SHP77 treated with DMSO at 0.1 percent for 48 hours (cell line): ENCODE measurements at places on chromosomes 1 and 21.
A peak's percentile ranks its signal among the peaks of the same experiment; 100 is the strongest.

DNA sequence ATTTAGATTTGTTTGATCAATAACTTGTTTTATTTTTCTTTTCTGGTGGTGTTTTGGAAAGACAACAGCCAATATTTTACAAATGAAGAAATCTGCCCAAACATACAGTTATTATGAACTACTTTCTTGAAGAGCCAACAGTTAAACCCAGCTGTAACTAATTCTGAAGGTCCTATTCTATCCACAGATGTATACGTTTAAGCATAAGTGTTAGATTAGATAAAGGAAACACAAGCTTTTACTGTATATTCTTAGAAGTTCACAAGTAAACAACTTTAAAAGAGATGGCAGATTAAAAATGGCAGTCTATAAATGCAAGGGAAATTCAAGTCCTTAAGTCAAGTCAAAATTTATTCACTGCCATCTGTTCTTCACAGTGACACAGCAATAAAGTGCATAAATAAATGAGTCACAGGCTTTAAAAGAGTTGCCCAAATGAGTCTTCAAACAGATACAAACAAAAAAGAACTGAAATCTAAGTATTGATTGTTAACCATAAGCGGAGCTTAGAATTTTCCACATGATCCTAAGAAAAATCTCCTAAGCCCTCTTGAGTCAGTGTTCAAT lies 49.9 kb upstream of the KCNH1 start:
- no peak for DNase-seq

DNA sequence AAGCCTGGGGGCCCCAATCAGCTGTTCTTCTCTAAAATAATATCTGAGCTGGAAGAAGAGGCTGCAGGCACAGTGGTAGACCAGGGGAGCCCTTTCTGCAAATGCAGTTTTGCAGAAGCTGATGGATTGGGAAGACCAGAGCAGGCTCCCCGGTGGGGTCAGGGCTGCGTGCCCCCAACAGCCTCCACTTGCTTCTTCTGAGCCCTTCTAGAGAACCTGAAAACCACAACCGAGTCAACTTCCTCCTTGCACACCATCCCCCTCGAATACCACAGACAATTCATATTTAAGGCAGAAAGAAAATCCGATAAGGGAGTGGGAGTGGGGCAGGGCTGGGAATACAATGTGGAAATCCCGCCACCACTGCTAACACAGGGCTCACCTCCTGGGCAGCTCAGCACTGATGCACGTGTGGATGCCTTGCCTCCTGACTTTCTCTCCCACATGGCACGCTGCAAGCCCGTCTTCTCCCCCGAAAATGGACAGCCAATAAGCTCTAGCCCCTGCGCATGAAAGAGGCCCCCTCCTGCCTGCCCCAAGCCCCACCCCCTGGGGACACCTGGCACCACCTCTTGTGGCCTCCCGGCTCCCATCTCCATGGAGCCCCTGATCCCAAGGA lies 25.4 kb upstream of the ALDH4A1 start:
- no peak for DNase-seq

- DNase-seq = no peak
Measured at GRCh38 chr1:21293537-21294265, 3.4 kb upstream of the ECE1 start.

GRCh38 chr1:234398849-234399381 lies 25.7 kb downstream of the COA6 start:
- no peak for DNase-seq

- no peak for DNase-seq
Measured at GRCh38 chr1:62341615-62342014, 22.4 kb upstream of the KANK4 start.

DNA sequence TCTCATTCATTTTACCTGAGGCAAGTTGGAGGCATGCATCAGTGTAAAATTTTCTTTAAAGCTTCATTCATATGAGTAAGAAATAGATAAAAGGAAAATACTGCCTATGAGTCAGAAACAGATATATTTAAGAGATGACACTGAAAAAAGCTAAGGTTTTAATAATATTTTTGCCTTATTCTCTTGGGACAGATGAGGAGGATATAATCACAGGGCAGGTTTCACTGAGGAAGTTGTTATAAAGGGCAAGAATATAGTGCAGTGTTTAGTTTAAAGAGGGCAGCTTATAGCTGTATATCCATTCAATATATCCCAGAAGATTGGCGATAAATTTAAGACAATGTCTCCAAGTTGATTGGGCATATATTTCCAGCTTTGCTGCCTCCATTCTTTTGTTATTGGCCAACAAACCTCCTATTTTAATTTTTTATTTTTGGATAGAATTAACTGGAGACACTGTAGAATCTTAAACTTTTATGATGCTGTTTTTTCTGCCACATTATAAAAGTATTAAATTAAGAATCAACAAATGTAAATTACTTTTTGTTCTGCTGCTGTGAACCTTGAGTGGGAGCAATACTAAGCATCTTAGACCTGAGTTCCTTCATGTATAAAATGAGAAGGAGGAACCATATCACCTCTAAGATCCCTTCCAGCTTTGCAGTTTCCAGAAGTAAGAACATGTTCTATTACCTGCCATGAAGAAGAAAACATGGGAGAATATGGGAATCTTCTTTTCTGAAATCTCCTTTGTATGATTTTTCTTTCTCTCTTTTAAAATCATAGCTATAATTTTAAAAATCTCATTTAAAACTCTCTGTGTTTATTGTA lies 171.6 kb downstream of the S1PR1 start:
- no peak for DNase-seq

DNA sequence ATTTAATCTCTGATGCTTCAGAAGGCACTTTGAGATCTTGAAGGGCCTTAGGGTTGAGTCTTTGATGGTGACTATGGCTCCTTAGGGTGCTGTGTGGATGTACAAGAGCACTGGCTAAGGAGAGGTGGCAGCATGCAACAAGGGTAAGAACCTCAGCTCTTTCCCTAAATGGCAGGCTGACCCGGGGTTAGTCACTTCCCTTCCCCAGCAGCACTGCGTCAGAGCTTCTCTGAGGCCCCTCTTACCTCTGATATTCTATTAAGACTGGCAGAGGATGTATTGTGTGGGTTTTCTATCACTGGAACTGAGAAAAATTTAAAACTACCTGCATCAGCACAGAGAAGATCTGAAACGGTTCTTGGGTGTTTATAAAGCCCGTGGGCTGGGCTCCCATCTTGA lies 11.8 kb downstream of the C1orf116 start:
- no peak for DNase-seq

GRCh38 chr1:111770916-111771315 lies 15.2 kb downstream of the DDX20 start:
- DNase-seq = no peak

GRCh38 chr1:223538981-223539380 lies 126.5 kb downstream of the CAPN8 start:
- no peak for DNase-seq

- DNase-seq = no peak
Measured at GRCh38 chr1:8854240-8854639, 24.2 kb downstream of the ENO1 start.

- no peak for DNase-seq
Measured at GRCh38 chr1:87398641-87399040, 70.0 kb downstream of the LMO4 start.

- no peak for DNase-seq
Measured at GRCh38 chr1:57115030-57115614, 149.3 kb upstream of the C8B start.

GRCh38 chr1:29974316-29974724 lies 738.0 kb downstream of the PTPRU start:
- DNase-seq = no peak

DNA sequence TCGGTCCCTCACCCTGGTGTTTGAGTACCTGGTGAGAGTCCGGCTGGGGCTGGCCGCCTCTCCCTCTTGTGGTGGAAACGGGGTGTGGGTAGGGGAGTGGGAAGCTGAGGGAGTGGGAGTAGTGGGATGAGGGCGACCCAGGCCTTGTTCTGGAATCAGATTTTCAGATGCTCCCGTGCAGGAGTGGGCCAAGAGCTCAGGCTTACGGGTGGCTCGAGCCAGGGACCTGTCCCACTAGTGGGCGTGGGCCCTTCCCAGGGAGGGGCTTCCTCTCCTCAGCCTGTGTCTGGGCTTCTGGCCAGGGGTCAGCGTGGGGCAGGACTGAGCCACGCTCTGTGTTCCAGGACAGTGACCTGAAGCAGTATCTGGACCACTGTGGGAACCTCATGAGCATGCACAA lies 22.0 kb downstream of the CDK18 start:
- no peak for DNase-seq

- no peak for DNase-seq
Measured at GRCh38 chr1:156566436-156566835, 5.9 kb downstream of the IQGAP3 start.

GRCh38 chr1:240178366-240178765 lies 86.7 kb downstream of the FMN2 start:
- DNase-seq = no peak

- DNase-seq = no peak
Measured at GRCh38 chr1:37828410-37829074, 20.5 kb upstream of the YRDC start.

- DNase-seq = no peak
Measured at GRCh38 chr21:36265431-36265830, 54.6 kb upstream of the MORC3 start.

DNA sequence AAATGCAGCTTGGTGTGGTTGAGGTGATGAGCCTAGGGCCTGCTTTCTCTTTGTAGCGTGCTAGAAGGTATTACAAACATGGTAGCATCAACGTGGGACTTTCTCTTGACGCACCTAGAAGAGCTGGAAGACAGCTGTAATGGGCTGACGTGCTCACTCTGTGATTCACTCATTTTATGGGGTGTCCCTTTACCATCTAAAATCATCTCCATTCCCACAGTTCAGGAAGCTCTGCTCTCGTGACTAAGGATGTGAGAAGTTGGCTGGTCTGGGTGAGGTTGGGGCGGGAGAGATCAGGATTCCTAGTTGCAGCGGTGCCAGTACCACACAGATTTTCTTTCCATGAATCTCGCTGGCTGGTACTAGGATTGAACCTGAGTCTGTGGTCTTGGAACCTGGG lies 4.2 kb downstream of the HTR6 start:
- DNase-seq = no peak

GRCh38 chr1:17594690-17595601 lies 55.4 kb downstream of the ARHGEF10L start:
- no peak for DNase-seq

DNA sequence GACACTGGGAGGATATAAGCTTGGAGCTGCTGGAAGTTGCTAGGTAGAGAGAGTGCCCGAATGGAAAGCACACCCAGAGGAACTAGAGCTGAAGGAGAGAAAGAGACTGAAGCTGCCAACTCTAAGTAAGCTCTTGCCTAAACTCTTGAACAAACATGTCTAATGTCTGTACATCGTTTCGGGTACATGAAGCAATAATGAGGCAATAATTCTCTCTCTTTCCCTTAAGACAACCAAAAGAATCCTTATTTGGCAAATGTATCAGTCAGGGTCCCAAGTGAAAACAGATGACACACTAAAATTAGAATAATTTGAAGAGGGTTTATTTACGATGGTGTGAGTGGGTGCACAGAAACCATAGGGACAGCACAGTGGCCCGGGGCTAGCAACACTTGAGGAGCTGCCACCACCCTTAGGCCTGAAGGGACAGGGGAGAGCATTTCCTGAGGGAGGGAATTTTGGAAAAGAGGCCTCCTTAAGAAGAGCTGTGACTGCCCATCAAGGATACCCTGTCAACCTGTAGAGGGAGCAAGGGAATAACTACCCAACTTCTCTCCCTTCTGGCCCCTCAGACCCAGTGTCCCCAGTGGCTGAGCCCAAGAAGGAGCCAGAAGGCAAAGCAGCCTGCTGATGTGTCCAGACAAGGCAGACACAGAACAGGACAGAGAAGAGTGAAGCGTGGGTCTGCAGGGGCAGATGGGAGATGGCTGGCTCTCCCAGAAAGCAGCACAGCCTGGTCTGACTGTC lies 36.1 kb upstream of the KHDRBS1 start:
- DNase-seq = no peak

DNA sequence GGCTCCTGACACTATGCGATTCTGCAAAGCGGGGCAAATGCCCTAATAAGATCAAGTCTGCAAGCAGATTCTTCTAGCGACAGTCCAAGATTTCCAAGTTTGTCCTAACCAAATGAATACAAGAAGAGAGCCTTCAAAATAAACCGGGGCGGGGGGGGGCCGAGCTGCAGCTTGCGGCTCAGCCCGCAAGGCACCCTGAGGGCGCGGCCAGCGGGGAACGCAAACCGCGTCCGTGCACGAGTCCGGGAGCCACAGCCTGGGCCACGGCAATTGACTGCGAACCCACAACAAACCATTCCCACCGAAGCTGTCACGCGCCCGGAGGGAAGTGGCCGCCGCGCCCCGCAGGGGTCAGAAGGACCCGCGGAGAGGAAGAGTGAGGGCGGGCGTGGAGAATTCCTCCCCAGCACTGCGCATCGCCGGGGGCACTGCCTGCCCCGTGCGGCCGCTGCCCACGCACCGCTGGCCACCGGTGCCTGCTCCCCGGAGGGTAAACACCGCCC lies 687 bp downstream of the TGFBR3 start:
- DNase-seq = no peak

DNA sequence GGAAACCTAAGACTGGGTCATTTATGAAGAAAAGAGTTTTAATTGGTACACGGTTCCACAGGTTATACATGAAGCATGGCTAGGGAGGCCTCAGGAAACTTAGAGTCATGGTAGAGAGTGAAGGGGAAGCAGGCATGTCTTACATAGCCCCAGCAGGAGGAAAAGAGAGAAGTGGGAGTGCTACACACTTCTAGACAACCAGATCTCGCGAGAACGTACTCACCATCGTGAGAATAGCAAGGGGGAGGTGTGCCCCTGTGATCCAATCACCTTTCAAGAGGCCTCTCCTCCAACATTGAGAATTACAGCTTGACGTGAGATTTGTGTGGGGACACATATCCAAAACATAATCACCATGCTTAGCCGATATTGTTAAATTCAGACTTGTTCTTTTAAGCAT lies 62.8 kb downstream of the DYRK1A start:
- no peak for DNase-seq

DNA sequence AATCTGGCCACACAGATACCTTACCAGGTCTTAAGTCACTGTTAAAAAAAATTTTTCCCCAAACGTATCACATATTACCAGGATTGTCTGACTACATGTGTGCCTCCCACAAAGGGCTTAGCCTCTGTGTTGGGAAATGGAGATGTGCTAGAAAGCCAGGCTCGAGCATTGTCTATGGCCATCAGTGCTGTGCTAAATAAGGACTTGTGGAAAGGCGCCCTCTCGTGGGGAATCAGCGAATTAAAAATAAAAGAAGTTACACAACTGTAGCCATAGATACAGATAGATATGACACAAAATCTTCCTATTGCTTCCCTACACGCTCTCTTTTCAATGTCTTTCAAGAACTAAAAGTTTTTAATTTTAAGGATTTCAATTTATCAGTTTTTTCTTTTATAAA lies 47.5 kb upstream of the CRNN start:
- peak; percentile 90 for DNase-seq

DNA sequence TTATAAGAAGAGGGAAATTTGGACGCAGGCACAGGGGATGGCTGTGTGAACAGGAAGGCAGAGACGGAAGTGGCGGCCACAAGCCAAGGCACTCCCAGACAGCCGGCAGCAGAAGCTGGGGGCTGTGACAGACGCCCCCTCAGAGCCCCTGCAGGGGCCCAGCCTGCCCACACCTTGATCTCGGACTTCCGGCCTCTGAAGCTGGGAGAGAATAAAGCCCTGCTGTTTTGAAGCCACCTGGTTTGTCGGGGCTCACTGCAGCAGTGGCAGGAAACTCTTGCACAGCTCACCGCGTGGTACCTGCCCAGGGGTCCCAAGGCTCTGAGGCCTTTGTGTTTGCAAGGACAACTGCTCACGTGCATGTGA lies 13.7 kb downstream of the MEGF6 start:
- DNase-seq = no peak

GRCh38 chr1:162093095-162093494 lies 23.6 kb downstream of the NOS1AP start:
- no peak for DNase-seq
